Activated CD4-positive, alpha-beta memory T cell treated with anti-CD3 and anti-CD28 coated beads, Interleukin-2, amount 10 ng/mL, durations not matched to agents 7 days and 5 days (primary cell): ENCODE measurements at places on chromosomes 1 and 21.

GRCh38 chr21:45507523-45507875 is 34.7 kb downstream of the SLC19A1 start:
- no peak overlapping the region for H3K27ac ChIP-seq
- no peak for DNase-seq
- H3K27me3 ChIP-seq, result no peaks in the 10 kb centered on the region
- H3K4me1 ChIP-seq, result peaks cover 3% of the 10 kb centered on the region

GRCh38 chr1:201186192-201186591 is 4.4 kb upstream of the IGFN1 start:
- no peaks in the 10 kb centered on the region for H3K36me3 ChIP-seq
- no peak overlapping the region for H3K27ac ChIP-seq
- H3K4me1 ChIP-seq, result no peaks in the 10 kb centered on the region
- H3K4me3 ChIP-seq, result no peak overlapping the region

DNA sequence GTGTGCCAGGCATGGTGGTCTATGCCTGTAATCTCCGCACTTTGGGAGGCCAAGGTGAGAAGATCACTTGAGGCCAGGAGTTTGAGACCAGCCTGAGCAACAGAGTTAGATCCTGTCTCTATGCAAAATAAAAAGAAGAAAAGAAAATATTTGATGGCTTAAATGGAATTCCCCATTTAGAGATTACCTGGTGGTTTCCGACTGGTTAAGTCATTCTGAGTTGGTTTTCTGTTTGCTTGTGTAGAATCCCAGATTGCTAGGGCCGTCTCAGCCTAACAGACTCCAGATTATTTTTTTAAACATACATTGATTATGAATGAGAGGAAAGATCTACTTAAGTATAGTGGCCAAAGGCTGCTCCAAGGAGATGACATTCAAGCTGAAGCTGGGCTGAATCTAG is 22.9 kb upstream of the LY9 start:
- H3K4me3 ChIP-seq, result no peak overlapping the region
- DNase-seq, result no peak
- no peaks in the 10 kb centered on the region for H3K36me3 ChIP-seq
- no peak overlapping the region for H3K27ac ChIP-seq

GRCh38 chr1:41330588-41331545 is 30.4 kb upstream of the FOXO6 start:
- no peak overlapping the region for H3K27ac ChIP-seq
- H3K4me3 ChIP-seq, result no peak overlapping the region
- peaks cover 11% of the 10 kb centered on the region for H3K27me3 ChIP-seq
- peaks cover 9% of the 10 kb centered on the region for H3K4me1 ChIP-seq
- no peak for DNase-seq
- no peaks in the 10 kb centered on the region for H3K36me3 ChIP-seq

DNA sequence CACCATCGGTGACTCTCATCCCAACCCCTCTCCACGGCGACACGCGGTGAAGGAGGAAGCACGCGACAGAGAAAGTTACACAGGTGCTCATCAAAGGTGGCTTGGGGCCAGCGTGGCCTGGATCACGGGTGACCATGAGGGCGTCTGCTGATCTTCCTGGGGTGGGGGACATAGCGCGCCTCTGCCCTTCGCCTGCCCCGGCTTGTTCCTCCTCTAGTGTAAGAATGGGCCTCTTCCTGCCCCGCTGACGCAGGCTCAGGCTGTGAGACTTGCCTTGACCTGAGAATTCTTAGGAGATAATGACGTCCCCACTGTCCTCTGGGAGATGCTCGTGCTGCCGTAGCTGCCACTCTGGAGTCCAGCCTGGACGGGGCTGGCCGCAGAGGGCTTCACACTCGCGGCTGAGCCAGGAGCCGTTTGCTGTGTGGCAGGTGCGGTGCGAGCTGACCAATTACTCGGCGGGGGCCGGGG is 39.0 kb upstream of the TMEM52 start:
- DNase-seq, result no peak
- H3K4me3 ChIP-seq, result no peak overlapping the region
- H3K4me1 ChIP-seq, result peaks cover 3% of the 10 kb centered on the region
- no peaks in the 10 kb centered on the region for H3K36me3 ChIP-seq

- H3K36me3 ChIP-seq, result peaks cover 42% of the 10 kb centered on the region
- peaks cover 3% of the 10 kb centered on the region for H3K27me3 ChIP-seq
- peak overlapping the region; percentile 93 for H3K4me3 ChIP-seq
- peaks cover 37% of the 10 kb centered on the region for H3K4me1 ChIP-seq
These were observed 831 bp upstream of the FOXD2 start for GRCh38 chr1:47436979-47437446.

DNA sequence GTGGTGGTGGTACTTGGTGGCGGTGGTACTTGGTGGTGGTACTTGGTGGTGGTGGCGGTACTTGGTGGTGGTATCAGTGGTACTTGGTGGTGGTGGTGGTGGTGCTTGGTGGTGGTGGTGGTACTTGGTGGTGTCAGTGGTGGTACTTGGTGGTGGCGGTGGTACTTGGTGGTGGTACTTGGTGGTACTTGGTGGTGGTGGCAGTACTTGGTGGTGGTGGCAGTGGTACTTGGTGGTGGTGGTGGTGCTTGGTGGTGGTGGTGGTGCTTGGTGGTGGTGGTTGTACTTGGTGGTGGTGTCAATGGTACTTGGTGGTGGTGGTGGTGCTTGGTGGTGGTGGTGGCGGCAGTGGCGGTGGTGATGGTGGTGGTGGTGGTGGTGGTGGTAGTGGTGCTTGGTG is 20.2 kb downstream of the COQ8A start:
- H3K36me3 ChIP-seq, result peaks cover 16% of the 10 kb centered on the region
- H3K27me3 ChIP-seq, result no peaks in the 10 kb centered on the region
- H3K4me1 ChIP-seq, result peaks cover 2% of the 10 kb centered on the region
- H3K27ac ChIP-seq, result no peak overlapping the region
- no peak overlapping the region for H3K4me3 ChIP-seq
- DNase-seq, result no peak

DNA sequence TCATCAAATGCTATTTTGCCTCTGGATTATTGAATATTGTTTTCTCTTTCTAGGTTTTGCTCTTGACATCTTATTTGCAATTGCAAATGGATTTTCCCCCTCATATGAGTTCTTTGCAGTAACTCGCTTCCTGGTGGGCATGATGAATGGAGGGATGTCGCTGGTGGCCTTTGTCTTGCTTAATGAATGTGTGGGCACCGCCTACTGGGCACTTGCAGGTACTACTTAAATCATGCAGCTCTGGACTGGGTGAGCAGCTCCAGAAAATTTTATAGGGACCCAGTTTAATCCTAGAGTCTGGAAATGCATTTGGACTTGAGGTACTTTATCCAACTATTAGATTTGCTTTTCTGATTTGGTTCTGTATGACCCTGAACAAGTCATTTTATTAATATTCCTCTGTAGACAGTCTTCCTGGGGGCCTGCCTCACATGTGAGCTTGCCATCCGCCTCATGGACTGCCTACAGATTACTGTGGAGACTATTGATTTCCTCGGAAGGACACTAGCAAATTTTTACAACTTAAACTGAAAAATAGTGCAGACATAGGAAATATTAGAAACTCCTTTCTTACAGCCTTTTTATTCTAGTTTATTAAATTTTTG is 44.5 kb downstream of the SLC22A15 start:
- H3K36me3 ChIP-seq, result no peaks in the 10 kb centered on the region
- H3K27me3 ChIP-seq, result peaks cover 7% of the 10 kb centered on the region
- H3K4me1 ChIP-seq, result no peaks in the 10 kb centered on the region
- no peak overlapping the region for H3K4me3 ChIP-seq
- H3K27ac ChIP-seq, result no peak overlapping the region
